ELF-1 (cell line): ENCODE measurements at places on chromosomes 12 and 14.

- DNase-seq, result no peak
Observed at GRCh38 chr12:83016218-83016835, 329.6 kb downstream of the TMTC2 start.

GRCh38 chr14:36316131-36316530, 4.3 kb downstream of the MBIP start:
- DNase-seq, result no peak

GRCh38 chr12:83826112-83826511, 1086.5 kb downstream of the SLC6A15 start:
- DNase-seq, result peak; percentile 53

DNA sequence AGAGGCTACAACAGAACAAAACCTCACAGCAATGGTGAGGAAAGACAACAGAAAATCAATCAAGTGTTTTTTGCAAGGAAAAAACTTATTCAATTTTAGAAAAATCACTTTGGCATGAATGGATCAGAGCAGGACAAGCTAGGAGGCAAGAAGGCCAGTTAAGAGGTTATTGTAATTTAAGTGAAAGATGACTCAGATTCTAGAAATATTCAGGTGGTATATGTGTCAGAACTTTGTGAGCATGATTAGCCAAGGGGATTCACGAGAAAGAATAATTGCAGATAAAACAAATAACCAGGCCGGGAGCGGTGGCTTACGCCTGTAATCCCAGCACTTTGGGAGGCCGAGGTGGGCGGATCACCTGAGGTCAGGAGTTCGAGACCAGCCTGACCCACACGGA, 12.7 kb downstream of the GCH1 start:
- DNase-seq, result no peak

DNA sequence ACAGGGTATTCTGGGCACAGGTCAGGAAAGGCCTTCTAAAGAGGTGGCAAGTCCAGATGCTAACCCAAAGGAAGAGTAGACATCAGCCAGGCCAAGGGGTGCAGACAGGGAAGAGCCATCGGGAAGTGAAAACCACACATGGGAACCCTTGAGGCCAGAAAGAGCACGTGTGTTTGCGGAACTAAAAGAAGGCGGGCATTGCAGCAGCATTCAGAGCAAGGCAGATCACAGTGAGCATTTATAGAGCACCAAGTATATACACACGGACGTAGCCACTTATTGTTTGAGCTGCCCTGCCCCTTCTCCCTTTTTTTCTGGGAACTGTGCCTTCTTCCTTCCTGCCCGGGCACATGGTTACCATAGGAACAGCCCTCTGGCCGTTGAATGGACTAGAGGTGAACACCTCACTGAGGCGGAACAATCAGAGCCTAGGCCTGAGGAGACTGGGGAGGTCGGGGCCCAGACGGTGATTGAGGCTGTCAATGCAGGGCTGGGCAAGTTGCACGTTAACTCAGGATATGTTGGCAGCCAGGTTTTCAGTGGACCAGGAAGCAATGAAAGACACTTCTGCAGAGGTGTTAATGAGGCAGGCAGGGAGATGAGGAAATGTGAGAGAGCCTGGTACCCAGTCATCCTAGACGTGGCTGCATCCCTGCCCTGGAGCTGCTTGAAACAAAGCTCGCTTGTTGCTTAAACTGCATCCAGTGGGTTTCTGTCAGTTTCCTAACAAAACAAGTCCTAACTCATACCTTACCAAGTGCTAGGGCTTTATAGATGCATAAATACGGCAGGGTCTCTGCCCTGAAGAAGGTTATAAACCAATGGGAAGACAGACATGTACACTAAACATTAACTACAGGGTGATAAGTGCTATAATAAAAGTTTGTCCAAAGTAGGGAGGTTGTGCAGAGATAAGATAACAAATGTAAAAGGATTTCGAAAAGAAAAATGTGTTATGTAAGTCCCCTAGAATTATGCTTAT, 34.2 kb downstream of the MOAP1 start:
- no peak for DNase-seq

DNA sequence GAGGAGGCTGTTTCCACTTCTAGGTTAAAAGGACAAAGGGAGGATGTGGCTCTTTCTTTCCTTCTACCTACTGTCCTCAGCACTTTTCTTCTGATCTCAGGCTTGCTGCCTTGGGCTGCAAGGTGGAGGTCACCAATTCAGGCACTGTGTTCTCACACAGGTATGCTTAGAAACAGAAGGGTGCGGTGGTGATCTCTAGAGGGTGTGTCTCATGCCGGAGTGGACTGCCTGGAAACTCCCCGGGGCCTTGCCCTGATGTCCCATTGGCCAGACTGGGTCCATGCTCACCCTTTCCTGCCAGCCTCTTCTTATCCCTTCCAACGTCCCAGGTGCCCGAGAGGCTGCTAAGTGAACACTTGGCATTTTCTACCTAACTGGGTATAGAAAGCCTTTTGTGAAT, 1197.6 kb downstream of the AACS start:
- DNase-seq, result no peak

GRCh38 chr12:131438881-131439280, 272.0 kb upstream of the SFSWAP start:
- peak; percentile 53 for DNase-seq

DNA sequence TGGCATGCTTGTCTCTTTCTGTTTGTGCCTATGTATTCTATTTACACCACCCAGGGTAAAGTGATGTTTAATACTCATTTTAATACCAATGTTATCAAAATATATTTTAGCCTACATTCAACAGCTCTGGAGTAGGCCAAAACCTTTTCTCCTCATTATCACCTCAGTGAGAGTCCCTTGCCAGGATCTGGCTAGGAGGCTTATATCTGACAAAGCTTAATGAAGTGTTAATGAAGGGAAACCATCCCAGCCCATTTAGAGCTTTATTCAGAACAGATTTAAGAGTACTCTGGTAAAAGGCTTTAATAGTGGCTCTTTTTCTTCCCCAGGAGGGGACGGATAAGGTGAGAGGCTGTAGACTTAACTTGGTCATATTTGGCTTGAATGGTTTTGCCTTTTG, 137.6 kb downstream of the GRIN2B start:
- DNase-seq, result peak; percentile 5

DNA sequence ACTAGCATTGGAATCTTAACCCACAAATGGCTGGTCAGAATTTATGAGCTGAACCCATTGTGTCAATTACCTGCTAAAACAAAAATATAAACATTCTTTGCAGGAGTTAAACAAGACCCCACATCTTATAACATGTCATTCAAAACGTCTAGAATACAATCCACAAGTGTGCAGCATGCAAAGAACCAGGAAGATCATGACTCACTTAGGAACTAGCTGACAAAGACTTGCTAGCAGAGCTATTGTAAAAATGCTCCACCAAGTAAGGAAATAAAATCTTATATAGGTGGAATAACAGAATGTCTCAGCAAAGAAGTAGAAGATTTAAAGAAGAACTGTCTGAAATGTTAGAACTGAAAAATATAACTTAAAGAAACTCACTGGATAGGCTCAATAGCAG, 26.5 kb upstream of the POC1B start:
- DNase-seq, result no peak

GRCh38 chr12:46358791-46359666, 13.5 kb downstream of the SLC38A2 start:
- no peak for DNase-seq

DNA sequence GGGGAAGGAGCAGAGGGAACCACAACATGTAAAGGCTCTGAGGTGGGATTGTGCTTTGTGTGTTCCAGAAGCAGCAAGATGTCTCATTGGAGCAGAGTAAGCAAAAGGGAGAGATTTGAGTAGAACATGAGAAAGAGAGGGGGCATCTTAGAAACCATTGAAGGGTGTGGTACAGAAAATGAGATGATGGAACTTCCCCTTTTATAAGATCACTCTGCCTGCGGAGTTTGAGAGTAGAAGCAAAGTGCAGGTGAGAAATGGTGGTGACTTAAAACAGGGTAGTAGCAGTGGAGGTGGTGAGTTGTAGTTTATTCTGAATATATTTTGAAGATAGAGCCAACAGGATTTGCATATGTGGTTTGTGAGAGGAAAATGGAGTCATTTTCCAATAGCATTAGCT, 56.0 kb downstream of the FBXO34 start:
- DNase-seq, result no peak

DNA sequence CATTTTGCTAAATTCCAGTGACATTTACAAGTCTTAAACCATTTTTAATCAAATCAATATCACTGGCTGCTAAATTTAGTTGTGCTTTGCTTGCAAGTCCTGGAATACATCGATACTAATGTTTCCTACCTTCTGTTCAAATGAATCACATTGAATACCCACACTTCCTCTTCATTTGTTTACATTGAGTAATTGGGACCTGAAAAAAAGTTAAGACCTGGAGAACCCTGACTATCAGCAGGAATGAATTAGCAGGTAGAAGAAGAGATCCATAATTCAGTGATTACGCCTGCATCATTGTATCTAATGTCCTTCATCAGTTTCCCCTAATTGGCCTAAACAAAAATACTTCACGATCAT, 369.3 kb downstream of the ETNK1 start:
- DNase-seq, result no peak

DNA sequence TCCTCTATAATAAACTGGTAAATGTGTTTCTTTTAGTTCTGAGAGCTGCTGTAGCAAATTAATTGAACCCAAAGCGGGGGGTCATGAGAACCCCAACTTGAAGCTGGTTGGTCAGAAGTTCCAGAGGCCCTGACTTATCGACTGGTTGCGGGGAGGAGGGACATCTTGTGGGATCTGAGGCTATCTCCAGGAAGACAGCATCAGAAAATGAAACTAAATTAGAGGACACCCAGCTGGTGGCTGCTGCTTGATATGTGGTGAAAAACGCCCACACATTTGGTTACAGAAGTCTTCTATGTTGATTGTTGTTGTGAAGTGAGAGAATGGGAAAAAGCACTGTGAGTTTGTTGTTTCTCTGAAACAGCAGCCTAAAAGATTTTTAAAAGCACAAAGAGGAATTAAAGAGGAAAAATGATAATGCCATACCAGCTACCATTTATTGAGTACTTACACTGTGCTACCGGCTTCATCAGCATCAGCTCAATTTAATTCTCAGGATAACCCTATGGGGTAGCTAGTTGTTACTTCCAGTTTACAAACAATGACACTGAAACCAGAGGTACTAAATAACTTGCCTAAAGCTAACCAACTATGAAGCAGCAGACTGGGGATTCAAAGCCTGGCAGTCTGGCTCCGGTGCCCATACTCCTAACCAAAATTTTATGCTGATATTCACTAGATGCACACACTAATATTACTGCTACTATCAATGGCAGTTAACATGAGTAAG, 24.3 kb downstream of the DDX24 start:
- no peak for DNase-seq

- peak; percentile 88 for DNase-seq
Observed at GRCh38 chr12:71947645-71948105, 9.0 kb downstream of the TPH2 start.

DNA sequence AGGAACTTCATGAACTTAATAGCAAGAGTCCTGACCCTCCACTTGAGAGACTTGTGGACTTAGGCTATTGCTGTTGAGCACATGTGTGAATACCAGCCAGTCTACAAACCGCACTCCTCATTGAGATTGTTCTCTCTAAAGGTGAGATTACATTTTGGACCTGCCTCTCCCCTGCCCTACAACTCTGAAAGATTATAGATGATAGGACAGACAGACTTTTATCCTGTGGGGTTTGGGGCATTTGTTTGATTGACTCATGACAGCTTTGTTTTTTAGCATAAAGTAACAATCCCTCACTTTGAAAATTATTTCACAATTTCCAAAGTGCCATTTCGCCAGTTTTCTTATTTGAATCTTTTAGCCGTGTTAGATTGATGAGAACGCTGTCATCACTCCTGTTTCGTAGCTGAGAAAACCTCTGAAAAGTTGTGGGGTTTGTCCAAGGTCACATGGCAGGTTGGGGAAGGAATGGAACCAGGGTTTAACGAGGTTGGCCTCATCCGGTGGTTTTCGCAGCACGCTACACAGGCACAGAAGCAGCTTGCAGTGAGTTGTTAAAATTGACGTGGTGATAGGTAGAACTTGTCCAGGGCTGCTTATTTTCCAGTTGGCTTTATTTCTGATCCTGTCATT, 836 bp downstream of the EVL start:
- no peak for DNase-seq

GRCh38 chr14:95407354-95407753, 87.6 kb upstream of the CLMN start:
- DNase-seq, result no peak

DNA sequence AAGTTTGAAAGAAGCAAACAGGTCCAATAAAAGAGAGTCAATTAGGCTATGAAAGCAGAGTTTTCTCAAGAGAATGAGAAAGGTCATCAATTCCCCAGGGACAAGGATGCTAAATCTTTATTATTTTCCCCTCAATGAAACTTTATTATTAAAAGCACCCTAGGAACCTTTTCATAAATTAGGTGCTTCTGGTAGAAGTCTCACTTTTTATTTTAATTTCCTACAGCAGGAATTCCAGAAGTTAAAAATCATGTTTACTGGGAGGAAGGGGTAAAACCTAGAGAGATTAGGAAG, 223.2 kb upstream of the SOX5 start:
- no peak for DNase-seq

DNA sequence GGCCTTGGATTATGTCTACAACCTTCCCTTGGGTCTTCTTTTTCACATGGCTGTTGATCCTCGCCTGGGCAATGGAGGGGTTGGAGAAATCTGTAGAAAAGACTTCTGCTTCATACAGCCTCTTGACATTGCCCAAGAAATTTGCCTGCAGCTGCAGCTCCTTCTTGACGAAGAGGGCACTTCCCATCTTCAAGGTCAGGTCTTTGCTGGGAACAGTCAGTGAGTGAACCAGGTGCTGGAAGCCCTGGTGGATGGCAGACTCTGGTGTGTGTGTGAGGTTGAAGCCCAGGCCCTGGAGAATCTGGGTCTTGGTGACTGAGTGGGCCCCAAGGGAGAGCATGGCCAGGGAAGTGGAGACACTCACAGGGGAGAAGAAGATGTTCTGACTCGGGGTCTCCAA, 6.7 kb downstream of the SERPINA9 start:
- DNase-seq, result no peak

GRCh38 chr12:52257074-52257551, 17.3 kb upstream of the KRT86 start:
- DNase-seq, result no peak

DNA sequence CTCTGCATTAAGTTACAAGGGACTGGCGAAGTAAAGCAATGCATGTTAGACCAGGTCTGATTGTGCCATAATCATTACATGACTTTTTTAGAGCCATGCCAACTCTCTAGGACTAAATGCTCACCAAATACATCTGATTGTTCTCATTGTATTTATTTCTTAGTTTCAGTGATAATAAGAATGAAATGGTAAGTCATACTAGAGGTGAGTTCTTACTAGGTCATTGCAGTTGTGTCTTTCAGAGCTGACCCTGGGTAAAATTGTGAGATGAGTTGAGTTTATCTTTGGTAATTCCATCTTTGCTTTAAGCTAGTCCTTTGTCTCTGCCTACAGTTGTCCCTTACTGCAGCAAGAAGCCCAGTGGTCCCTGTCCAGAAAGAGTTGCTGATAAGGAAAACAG, 73.2 kb downstream of the PRKCH start:
- no peak for DNase-seq

GRCh38 chr12:102461501-102461900, 18.9 kb downstream of the IGF1 start:
- DNase-seq, result no peak

DNA sequence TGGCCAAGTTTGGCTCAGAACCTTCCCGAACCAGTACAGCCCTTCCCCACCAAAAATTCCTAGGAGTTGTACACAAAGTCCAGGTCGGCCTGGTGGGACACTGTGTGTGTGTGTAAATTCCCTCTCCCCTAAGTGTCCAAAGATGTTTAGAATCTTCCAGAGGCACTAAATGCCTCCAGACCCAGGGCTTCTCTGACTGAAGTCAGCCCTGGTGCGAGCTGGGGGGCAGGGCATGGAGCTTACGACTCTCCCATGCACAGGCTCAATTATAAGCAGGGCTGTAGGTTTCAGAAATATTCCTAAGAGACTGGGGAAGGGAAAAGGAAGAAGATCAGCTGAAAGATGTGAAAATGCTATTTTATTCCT, 106.9 kb upstream of the ATF7IP start:
- no peak for DNase-seq
